Activated naive CD4-positive, alpha-beta T cell (primary cell): ENCODE measurements at places on chromosomes 6 and 20.

GRCh38 chr20:12598894-12599293 is 409.9 kb upstream of the SPTLC3 start:
- DNase-seq, result no peak

DNA sequence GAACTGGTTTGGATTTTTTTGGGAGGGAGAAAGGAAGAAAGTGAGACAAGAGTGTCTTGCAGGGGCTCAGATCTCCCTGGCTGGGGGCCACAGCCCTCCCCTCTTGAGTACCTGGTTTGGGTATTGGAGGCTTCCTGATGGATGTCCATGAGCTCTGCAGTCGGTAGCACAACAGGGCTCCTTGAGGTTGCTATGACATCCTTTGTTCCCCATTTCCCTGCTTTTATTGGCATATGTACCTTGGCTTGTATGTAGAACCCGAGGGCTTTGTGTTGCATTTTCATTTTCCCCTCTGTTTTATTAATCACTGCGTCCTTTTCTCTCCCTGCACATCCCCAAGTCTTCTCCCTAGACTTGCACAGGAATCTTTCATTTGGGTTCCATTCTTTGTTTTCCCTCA is 355.5 kb upstream of the TSHZ2 start:
- DNase-seq, result no peak

GRCh38 chr6:155276638-155277037 is 12.8 kb downstream of the CLDN20 start:
- DNase-seq, result no peak

DNA sequence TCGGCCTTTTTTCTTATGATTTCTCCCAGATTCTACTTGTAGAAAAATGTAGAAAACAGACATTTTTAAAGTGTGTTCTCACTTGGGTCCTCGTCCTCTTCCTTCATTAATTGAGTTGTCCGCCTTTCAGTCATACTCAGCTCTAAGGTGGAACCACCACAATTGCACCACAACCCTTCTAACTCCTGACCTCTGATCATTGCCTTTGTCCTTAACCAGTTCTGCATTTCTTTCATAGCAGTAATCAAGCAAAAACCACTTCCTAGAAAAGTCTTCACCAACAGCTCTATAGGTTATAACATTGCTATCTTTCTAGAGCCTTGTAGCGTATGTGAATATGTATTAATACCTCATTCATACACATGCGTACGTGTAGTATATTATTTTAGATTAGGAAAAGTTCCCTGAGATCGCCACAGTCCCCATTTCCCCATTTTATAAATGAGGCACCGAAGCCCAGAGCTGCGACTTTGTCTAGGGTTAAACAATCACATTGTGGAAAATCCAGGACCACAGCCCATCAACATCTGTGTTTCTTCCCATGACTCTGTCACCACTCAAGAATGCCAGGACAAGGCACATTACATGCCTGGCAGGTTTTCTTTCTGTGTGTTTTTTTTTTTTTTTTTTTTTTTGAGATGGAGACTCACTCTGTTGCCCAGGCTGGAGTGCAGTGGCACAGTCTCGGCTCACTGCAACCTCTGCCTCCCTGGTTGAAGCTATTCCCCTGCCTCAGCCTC is 175.5 kb downstream of the BTBD3 start:
- DNase-seq, result no peak

- no peak for DNase-seq
Observed at GRCh38 chr6:117666881-117667280, 8.4 kb upstream of the NUS1 start.

DNA sequence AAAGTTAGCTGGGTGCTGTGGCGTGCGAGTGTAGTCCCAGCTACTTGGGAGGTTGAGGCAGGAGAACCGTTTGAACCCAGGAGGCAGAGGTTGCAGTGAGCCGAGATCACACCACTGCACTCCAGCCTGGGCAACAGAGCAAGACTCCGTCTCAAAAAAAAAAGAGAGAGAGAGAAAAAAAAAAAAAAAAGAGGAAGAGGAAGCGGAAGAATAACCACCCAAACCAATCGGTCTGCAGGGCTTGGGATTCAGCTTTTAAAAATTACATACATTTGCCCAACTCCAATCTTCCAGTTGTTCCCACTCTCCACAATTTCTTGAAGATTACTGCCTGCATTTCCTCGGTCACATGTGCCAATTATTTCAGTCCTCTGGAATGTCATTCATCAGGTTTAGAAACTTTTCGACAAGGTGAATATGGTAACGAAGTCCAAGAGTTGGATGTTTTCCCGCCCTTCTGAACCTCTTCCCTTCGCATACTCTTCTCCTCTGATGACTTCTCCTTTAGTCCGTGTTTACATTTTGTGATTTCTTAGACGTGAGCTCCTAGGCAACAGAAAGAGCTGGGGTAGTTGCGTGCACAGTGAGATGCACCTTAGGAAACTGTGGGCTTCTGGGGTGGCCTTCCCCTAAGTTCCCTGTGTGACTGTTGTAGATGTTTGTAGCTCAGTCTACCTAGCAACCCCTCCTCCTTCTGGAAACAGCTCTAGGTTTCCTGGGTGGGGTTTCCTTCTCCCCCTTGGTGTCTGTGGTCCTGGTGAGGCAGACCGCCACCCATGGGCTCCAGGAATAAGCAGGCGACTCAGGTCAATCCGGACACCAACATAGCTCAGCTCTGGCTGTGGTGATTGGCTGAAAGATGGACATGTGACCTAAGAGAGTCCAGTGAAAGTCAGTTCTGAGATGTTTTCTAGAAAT is 63.0 kb upstream of the NCOA3 start:
- DNase-seq, result no peak

DNA sequence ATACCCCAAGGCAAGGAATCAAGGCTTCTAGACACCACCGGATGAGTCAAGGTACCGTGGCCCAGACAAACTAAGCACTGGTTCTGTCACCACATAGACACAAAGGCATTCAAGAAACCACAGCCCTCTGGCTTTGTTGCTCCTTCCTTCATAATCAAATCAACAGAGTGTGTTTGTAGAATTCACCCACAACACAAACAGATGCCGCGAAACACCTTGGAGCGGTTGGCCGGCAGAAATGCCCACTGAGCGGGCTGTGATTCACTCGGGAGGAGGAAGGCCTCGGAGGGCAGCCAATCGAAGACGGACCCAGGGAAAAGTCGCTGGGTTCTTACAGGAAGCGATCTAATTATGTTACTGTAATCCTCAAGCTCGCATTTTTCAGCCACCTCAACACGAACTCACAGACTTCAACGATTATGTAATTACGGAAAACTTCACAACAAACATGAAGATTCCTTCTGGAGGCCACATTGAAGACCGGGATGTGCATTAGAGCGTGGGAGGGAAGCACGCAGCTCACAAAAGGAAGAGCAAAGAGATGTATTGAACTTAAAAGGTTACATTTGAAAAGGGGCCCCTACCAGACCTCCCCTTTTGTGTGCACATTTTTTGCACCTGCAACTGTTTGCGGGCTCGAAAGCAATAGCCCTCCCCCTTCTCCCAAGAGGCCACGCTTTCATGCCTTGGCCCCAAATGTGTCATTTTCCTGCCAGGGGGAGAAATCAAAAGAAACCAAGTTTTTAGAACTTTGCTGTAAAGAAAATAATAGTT is 184.7 kb upstream of the PREP start:
- no peak for DNase-seq

DNA sequence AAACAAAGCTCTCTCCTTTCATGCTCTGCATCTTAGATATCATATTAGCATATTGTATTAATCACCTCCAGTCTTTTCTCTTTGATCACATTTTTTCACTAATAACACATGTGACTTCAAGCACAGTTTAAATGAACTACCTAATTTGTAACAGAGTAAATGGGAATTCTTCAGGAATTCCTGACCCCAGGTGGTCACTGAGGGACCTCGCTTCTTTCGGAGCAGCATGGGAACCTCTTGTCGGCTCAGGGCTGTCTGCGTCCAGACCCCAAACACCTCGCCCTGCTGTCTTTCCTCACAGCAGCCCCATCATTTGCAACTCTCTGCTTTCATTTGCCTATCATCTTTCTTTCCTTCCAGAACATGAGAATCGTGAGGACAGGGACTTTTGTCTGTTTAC is 103.5 kb downstream of the DACT2 start:
- DNase-seq, result no peak

GRCh38 chr6:69128411-69128810 is 493.3 kb downstream of the ADGRB3 start:
- DNase-seq, result no peak

- no peak for DNase-seq
Observed at GRCh38 chr20:39876976-39877635, 811.9 kb downstream of the MAFB start.

- no peak for DNase-seq
Observed at GRCh38 chr20:43736588-43737158, 9.9 kb upstream of the GTSF1L start.

DNA sequence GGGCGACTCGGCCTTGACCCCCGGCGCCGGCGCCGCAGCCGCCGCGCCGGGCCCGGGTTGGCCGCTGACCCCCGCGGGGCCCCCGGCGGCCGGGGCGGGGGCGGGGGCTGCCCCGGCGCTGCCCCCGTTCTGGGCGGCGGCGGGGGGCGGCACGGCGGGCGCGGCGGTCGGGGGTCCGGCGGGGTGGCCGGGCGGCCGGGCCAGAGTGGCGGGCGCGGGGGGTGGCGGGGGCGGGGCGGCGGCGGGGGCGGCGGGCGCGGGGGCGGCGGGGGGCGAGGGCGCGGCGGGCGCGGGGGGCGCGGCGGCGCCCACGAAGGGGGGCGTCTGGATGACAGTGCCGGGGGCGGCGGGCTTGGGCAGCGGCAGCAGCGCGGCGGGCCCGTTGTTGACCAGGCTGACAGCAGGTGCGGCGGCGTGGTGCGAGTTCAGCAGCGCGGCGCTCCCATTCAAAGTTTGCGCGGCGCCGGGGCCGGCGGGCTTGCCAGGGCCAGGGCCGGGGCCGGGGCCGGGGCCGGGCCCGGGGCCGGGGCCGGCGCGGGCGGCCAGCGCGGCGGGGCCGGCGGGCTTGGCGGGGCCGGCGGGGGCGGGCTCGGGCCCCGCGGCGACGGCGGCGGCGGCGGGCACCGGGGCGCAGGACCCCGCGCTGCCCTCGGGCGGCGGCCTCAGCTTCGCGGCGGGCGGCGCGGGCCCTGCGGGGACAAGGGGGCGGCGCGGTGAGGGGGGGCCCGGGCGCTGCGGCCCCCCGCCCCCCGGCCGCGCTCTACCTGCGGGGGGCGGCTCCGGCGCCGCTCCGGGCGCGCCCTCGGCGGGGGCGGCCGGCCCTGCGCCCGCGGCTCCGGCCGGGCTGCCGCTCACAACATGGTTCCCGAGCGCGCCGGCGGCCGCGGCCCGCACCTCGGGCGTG is 659 bp downstream of the TAF4 start:
- DNase-seq, result no peak

DNA sequence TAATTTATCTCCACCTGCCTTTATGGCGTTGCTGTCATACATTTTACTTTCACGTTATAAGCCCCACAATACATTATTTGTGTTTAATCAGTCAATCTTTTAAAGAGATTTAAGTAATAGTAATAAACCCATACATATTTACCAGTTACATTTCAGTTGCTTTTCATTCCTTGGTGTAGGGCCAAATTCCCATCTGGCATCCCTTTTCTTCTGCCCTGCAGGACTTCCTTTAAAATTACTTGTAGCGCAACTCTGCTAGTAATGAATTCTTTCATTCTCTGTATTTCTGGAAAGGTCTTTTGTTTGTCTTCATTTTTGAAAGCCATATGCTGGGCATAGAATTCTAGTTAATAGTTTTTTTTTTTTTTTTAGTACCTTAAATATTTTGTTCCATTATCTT is 24.9 kb downstream of the ZNF334 start:
- no peak for DNase-seq

DNA sequence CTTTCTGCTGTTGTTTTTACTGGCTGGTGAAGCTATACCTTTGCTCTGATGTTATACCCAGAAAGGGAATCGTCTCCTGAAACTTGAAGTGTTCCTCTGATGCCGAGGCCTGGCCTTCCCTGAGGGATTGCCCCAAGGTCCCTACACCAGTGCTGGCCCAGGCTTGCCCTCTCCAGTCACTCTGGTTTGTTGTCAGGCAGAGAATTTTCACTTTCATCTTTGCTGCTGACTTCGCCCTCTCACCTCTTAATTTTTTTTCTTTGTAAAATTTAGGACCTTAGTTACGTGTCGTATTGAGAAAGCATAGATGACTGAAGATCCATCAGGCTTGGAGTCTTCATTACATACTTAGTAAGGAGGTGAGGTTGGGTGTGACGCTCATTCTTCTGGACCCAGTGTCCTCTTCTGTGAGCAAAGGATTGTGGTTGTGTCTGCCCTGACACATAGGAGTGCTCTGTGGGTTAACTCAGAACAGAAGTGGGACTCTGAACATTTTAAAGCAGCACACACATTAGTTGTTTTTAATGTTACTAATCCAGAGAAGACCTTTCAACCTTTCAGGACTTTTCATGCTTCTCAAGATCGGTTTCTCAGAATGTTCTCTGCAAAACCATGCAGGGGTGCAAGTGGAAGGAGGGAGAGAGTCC is 45.4 kb downstream of the TULP4 start:
- DNase-seq, result no peak

- DNase-seq, result no peak
Observed at GRCh38 chr6:14451594-14452374, 334.2 kb downstream of the CD83 start.

DNA sequence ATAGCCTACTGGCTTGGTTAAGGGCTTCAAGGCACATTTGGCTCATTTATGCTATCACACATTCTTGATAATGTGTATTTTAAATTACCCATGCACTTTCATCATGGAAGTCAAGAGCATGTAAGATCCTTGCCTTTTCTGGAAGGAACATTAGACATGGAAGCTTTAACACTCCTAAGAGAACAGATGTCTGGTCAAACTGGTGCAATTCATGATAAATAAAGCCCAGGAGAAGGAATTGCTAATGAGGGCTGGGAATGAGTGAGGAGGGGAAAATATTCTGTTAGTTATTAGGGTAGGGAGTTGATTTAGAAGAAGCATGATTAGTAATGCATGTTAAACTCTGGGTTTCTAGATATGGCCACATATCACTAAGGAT is 688.6 kb upstream of the CITED2 start:
- no peak for DNase-seq

DNA sequence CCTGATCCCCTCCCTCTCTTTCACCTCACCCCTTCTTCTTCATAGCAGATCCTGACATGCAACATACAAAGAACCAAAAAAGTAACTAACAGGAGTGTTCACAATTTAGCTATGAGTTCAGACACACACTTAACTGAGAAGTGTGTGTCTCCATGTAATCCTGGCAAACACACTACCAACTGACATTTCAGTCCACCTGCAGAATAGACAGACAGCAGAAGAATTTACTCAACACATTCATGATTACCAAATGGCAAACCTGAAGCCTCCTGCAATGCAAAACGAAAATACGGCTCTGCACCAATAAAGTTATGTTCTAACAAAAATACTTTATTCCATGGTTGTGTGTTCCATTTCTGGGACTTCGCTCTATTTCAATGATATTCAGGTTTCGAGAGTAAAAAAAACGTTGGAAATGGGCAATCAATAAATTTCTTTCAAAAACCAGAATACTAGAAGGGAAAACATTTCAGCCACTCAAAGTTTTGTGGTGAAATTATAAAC is 2.6 kb downstream of the BACH2 start:
- no peak for DNase-seq
